ENCODE measurements at places on chromosomes 6 and 20.

DNA sequence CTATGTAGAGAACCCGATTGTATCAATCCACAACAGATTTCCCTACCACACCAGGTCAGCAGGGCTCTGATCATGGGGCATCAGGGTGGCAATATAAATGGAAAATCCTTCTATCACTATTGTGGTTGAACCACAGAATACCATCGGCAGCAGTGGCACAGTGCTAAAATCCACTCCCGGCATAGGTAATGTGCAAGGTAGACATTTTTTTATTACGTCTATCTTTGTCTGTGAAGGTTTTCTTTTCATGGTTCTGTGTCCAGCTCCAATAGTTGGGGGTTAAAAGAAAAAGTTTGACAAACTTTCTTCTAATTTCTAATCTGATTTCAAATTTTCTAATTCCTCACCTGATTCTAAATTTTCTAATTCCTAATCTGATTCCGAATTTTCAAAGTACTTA lies 302.7 kb upstream of the PREP start:
- H3K27ac ChIP-seq, result no peak overlapping the region
- H3K36me3 ChIP-seq, result no peaks in the 10 kb centered on the region
- no peaks in the 10 kb centered on the region for H3K4me1 ChIP-seq

DNA sequence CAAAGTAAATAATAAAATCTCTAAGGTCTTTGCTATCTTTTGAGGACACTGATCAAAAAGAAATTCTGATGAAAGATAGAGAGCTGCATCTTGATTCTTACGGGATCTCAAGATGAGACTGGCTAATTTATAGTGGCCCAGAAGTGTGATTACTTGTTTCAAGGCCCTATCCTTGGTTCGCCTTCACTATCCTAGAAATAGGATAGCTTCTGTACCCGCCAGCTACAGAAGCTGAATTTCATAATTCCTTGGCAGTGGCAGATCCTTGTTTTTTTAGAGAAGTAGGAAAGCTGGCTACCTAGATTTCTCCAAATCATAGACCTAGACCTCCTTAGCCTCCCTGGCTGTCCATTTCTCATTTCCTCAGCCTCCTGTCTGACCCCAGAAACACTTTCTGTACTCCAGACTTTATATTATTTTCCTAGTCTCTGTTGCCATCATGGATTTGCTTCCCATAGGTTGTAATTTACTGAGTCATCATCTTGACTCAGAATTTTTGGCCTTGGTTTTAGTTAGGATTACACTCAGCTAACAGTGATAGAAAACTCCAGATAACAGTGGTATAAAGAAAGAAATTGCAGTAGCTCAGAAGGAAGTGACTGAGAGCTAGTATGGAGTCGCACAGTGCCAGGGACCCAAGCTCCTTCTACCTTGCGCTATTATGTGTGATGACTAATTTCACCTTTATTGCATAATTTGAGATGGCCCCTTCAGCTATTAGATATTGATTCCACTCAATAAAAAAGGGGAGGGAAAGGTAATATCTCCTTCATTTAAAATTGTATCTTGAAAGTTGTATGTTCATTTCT lies 27.7 kb downstream of the PHF3 start:
- no peaks in the 10 kb centered on the region for H3K36me3 ChIP-seq
- no peaks in the 10 kb centered on the region for H3K27me3 ChIP-seq
- peak overlapping the region; percentile 49 for H3K27ac ChIP-seq
- no peak for DNase-seq

DNA sequence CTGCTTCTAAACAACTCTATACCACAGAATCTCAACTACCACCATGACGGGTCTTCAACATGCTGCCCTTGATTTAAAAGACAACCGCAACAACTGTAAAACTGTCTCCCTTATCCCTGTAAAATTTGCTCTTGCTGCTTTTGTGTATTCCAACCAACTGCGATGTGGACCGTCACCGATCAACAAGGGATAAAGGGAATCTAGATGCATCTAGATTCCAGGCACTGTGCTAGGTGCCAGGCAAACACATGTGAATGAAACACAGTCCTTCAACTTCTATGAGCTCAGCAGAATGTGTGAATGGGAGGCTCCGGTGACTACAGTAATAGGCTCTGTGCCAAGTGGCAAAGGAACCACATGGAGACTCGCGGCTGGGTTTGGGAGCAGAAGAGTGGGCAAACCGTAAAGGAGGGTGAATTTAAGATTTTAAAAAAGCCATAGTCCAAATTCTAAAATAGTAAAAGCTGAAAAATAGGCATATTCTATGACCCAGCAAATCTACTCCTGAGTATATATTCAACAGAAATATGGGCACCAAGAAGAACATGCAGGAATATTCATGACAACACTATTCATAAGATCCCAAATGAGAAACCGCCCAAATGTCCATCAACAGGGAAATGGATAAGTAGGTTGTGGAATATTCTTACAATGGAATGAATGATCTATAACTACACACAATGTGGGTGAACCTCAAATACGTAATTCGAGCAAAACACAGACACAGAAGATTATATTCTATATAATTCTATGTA lies 3.7 kb upstream of the PRND start:
- DNase-seq, result no peak
- H3K27me3 ChIP-seq, result no peaks in the 10 kb centered on the region
- no peak overlapping the region for H3K27ac ChIP-seq
- no peaks in the 10 kb centered on the region for H3K36me3 ChIP-seq
- H3K4me1 ChIP-seq, result peaks cover 23% of the 10 kb centered on the region
- H3K4me3 ChIP-seq, result no peak overlapping the region

GRCh38 chr6:111468329-111469012 lies 14.5 kb downstream of the REV3L start:
- peaks cover 26% of the 10 kb centered on the region for H3K4me1 ChIP-seq
- H3K27me3 ChIP-seq, result no peaks in the 10 kb centered on the region
- DNase-seq, result no peak
- H3K27ac ChIP-seq, result peak overlapping the region; percentile 13
- H3K36me3 ChIP-seq, result peaks cover 11% of the 10 kb centered on the region

DNA sequence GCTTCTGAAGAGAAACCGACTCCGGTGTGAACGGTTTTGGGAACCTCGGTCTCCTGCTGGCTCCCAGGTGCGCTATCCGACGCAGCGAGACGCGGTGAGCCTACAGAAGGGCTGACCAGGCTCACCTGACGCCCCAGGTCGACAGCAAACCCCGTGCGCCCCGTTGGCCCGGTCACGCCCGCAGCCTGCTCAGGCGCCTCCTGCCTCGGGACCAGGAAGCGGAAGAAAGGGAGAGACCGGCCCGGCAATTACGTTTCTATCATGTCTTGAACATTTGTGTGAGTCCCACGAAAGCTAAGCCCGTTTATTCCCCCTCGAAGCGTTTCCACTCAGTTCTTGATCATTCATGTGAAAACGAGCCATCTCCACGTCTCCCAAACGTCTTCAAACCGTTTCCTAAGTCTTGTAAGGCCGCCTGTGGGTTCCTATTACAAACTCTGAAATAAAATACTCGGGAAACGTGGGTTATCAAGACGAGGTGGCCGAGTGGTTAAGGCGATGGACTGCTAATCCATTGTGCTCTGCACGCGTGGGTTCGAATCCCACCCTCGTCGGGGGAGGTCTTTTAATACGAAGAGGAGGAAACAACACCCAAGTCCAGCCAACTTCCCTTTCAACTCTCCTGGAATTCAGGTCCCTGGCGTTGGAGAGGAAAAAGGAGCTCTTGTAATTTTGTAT lies 150.5 kb upstream of the PRSS16 start:
- peak overlapping the region; percentile 35 for H3K4me3 ChIP-seq
- no peaks in the 10 kb centered on the region for H3K27me3 ChIP-seq
- peak; percentile 63 for DNase-seq
- peak overlapping the region; percentile 23 for H3K27ac ChIP-seq

GRCh38 chr6:47169785-47170616 lies 127.9 kb upstream of the ADGRF1 start:
- no peaks in the 10 kb centered on the region for H3K27me3 ChIP-seq
- H3K4me3 ChIP-seq, result no peak overlapping the region
- no peak for DNase-seq
- peak overlapping the region; percentile 88 for H3K27ac ChIP-seq
- peaks cover 48% of the 10 kb centered on the region for H3K4me1 ChIP-seq
